ENCODE measurements at places on chromosomes 2 and 18.

- DNase-seq, result no peak
Observed at GRCh38 chr18:9184998-9185613, 48.5 kb downstream of the ANKRD12 start.

- DNase-seq, result no peak
Observed at GRCh38 chr2:62465039-62465740, 40.8 kb downstream of the TMEM17 start.

DNA sequence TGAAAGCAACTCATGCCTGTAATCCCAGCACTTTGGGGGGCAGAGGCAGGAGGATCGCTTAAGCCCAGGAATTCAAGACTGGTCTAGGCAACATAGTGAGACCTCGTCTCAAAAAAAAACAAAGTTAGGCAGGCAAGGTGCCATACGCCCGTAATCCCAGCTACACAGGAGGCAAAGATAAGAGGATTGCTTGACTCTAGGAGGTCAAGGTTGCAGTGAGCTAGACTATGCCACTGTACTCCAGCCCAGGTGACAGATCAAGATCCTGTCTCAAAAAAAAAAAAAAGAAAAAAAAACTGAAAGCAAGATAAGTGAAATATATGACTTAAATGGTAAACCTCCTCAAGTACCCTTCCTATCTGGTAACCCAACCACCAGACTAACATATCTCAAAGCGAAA, 59.8 kb downstream of the USP34 start:
- DNase-seq, result no peak

- DNase-seq, result no peak
Observed at GRCh38 chr2:121860758-121861227, 105.3 kb downstream of the TSN start.

- no peak for DNase-seq
Observed at GRCh38 chr2:151315381-151315903, 26.0 kb upstream of the NMI start.

DNA sequence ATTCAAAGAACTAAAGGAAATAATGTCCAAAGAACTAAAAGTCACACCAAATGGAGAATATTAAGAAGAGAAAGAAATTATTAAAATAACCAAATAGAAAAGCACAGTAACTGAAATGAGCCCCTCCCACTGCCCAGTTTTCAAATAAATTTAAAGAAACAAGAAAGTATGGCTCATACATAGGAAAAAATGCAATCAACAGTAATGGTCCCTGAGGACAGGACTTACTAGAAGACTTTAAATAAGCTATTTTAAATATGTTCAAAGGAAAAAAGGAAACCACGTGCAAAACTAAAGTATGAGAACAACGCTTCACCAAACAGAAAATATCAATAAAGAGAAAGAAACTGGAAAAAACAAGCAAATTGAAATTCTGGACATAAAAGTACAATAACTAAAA, 58.9 kb downstream of the TMEM131 start:
- no peak for DNase-seq

DNA sequence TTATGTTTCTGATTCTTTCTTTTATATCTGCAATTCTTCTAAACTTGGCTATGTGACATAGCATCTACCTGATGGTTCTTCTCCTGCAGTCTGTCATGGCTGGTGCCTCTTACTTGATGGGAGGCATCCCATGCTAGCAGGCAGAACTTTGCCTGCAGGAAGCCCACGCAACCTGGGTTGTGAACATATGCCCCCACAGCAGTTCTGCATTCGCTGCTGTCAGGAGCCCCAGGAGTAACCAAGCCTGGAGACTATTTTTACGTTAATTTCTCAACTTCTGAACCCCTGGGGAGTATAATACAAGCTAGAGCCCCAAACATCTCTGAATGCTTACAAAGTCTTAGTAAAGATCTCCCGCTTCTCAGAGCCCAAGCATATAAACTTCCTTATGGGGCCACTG, 12.1 kb downstream of the FAM168B start:
- no peak for DNase-seq

DNA sequence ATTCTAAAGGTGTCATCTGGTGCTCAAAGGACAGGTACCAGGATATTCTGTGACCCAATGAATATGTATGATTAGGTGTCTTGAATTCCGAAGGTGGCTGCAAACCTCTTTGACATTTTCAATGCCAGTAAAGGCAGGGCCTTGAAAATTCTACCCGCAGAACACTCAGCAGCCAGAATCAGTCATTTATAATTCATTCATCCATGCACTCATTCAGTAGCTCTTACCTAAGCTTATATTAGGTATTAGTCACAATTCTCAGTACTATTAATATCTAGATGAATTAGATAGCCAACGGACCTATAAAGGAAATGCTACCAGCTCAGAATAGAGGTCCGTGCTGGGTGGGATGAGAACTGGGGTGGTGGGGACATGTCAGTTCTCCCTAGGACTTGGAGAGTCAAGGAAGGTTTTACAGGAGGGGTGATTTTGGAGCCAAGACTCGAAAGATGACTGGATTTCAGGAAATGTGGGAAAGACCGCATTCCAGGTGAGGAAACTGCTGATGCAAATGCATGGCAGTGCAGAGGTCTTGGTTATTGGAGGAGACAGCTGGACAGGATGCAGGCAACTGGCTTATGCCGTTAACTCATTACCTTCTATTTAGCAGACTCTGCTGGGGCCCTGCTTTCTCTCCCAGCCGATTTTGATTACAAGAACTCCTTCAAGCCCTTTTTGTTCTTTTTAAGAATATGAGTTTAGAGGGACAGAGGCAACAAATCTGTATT, 7.2 kb downstream of the TRIB2 start:
- DNase-seq, result no peak

GRCh38 chr2:156401861-156402260, 34.3 kb upstream of the GPD2 start:
- DNase-seq, result no peak

DNA sequence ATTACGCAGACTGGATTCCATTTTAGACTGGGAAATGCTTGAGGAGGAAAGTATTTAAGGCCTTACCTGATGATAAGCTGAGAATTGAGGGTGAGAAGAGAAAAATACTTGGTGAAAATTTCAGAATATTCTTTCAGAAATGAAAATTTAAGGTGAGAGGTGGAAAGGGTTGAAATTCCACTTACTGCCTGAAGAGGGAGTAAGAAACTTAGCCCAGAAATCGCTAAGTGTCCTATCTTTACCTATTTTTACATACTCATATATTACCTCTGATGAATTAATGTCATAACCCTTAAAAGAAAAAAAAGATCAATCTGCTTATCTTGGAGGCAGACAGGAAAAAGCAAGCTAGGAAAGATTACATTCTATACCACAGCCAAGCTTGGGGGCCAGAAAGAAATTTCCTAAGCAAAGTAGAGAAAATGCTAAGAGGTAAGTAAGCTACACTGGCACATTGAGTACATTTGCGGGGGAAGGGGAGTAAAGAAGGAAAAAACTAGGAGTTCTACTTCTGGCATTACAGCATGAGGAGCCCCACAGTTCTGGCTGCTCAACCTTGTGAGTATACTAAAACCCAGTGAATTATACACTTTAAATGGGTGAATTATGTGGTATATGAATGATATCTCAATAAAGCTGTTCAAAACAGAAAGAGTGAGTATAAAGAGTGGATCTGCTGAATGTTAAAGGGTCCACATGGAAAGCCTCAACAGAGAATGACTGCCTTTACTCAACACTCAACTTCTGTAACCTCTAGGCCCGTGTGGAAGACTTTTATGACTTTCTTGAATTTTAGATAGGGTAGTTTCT, 33.8 kb downstream of the SMC6 start:
- DNase-seq, result no peak

GRCh38 chr2:142843731-142844130, 33.7 kb upstream of the KYNU start:
- no peak for DNase-seq

DNA sequence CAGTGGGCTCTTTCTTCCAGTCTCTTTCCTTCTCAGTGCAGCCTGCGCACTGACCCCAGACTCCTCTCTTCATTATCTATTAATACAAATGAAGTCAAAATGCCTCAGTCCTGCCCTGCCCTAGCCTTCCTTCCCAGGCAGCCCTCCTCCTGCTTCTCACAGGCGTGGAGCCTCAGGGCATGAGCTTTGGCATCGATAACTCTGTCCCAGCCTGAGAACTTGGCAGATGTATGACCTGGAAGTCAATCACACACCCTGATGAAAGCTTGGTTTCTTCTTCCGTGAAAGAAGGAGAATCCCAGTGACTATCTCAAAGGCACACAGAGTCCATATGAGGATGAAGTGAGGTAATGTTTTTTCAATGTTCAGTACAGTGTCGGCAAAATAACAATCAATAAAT, 600.7 kb upstream of the ID2 start:
- DNase-seq, result no peak
